ENCODE measurements at places on chromosomes 13 and 19. TPM values are rescaled to one million over a fixed set of nuclear protein-coding genes. Genes with fewer than 3 reads are reported as not detected.
A peak's percentile ranks its signal among the peaks of the same experiment; 100 is the strongest.

The PSG1 gene
- total RNA-seq: not detected

- no peak for DNase-seq
These were observed 19.3 kb downstream of the ENOX1 start for GRCh38 chr13:43767341-43767931.

The KLK2 gene
- total RNA-seq: not detected

The ZNF83 gene
- total RNA-seq: 130 TPM

DNA sequence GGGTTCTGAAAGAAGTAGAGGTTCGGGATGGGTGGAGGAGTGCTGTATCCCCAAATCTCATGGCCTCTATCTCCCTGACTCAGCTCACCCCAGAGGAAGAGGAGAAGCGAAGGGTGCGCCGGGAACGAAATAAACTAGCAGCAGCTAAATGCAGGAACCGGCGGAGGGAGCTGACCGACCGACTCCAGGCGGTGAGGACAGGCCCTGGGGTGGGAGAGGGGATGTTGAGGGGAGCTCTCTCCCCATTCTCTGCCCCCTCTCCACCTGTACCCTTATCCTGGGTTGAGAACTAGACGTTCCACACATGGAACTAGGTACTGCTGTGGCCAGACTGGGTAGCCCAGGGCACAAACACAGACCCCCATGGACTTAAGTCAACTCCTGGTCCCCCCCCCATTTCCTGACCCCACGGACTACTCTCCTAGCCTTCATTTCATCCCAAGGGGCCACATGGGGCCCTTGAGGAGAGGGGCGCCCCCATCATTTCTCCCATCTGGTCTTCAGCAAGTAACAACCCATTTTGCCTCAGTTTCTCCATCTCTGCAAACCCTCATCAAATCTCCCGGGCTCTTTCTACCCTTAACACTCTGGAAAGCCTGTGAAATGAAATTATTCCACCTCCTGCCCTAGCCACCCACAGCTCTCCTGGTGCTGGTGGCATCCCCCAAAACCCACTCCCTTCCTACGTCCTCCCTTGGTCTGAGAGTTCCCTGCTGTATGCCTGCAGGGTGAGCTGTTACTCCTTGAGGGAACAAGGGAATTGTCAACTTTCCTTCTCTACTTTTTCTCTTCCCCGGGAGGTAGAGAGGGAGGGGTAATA, 3.5 kb downstream of the FOSB start:
- peak; percentile 49 for DNase-seq

- no peak for DNase-seq
These were observed 10.7 kb upstream of the PABPC3 start for GRCh38 chr13:25085125-25085742.

The CBARP gene
- total RNA-seq: not detected

The CEACAM7 gene
- total RNA-seq: not detected

GRCh38 chr13:35514061-35514477, 37.6 kb upstream of the MAB21L1 start:
- DNase-seq: no peak

GRCh38 chr19:29516821-29517395, 8.9 kb upstream of the VSTM2B start:
- DNase-seq: no peak

The CCDC194 gene
- total RNA-seq: 2.5 TPM

- DNase-seq: no peak
These were observed 6.5 kb downstream of the PLEKHG2 start for GRCh38 chr19:39419003-39419402.

GRCh38 chr13:106530171-106530851, 5.2 kb downstream of the EFNB2 start:
- no peak for DNase-seq

The PSG11 gene
- not detected for total RNA-seq

- DNase-seq: no peak
These were observed 2.3 kb upstream of the SLC25A42 start for GRCh38 chr19:19061506-19061905.

The RAB20 gene
- total RNA-seq: 3.2 TPM

- DNase-seq: no peak
These were observed 8.1 kb upstream of the BCL3 start for GRCh38 chr19:44740351-44740824.

- no peak for DNase-seq
These were observed 7.5 kb downstream of the PLAUR start for GRCh38 chr19:43662487-43662886.

DNA sequence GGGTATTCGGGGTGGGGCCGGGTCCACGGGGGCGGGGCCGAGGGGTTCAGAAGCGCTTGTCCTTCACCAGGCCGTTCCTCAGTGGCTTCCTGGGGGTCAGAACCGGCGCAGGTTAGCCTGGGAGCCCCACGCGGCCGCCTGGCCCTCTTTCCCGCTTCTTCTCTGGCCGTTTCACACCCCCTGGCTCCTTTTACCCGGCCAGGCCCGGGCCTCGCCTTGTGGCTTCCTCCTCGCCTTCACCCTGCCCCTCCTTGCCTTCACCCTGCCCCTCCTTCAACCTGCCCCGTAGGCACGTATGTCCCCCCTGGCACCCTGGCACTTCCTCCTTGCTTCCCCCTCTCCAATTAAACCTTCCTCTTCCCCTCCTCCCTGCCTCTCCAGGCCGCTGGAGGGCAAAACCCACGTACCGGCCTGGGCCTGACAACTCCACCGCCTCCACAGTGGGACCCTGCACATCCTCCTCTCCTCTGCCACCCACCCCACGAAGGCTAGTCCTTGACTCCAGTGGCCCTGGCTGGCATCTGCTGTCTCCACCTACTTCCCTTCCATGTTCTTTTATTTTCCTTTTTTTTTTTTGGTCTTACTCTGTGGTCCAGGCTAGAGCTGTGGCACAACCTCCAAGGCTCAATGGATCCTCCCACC, 25.3 kb downstream of the CERS1 start:
- no peak for DNase-seq

DNA sequence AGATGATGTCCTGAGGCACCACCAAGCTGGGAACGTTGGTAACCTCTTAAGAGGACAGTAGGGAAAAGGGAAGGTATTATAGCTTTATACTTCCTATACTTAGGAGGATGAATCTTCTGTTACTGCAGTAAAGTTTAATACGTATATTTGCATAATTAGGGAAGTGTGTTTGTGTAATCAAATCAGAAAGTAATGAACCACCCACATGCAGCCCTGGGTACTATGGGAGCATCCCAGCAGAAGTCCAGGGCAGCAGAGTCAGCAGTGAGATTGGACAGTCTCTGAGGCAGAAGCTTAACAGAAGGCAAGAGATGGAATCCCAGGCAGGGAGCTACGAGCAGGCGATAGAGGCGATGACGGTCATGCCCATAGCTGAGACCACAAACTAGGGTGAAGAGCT, 12.5 kb downstream of the SAFB start:
- DNase-seq: no peak

- DNase-seq: no peak
These were observed 57.6 kb downstream of the RCBTB2 start for GRCh38 chr13:48475230-48475629.

DNA sequence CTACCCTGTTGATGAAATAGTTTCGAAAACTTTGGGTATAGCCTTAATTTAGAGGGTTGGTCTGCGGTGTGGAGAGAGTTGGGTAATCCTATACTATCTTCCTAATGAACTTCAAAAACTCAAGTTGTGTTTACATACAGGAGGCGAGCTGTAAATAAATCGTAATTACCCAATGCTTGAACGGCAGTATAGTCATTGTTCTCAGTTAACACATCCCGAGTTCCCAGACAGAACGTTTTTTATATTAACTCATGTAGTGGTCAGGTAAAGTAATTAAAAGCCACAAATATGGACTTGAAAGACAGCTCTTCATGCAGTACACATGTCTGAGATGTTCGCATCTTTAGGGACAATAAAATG, 1.5 kb downstream of the PDS5B start:
- DNase-seq: no peak

DNA sequence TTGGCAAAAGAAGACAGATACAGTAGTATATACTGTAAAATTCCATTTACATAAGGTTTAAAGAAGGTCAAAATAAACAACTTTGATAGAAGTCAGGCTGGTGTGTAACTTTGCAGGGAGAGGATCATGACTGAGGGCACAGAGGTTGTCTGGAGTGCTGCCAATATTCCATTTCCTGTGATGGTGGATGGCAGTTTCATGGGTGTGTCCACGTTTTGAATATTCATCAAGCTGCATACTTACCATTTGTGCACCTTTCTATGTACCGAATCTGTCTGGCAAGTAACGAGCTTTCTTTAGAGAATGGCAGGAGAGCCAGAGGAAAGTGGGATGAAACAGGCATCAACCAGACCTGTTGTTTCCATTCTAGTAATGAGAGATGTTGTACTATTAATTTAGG, 420.5 kb upstream of the HTR2A start:
- DNase-seq: no peak

GRCh38 chr19:3576696-3577443, 4.1 kb downstream of the HMG20B start:
- no peak for DNase-seq

GRCh38 chr19:48445256-48445605, 552 bp upstream of the GRWD1 start:
- no peak for DNase-seq

GRCh38 chr13:27476943-27477703, 26.8 kb upstream of the MTIF3 start:
- DNase-seq: peak; percentile 16

- no peak for DNase-seq
These were observed at the start of gene OXGR1 for GRCh38 chr13:96994017-96994857. TSS of gene OXGR1 (minus strand) at chr13:96994476. CDS start at chr13:96987759, 6,717 bp downstream.

DNA sequence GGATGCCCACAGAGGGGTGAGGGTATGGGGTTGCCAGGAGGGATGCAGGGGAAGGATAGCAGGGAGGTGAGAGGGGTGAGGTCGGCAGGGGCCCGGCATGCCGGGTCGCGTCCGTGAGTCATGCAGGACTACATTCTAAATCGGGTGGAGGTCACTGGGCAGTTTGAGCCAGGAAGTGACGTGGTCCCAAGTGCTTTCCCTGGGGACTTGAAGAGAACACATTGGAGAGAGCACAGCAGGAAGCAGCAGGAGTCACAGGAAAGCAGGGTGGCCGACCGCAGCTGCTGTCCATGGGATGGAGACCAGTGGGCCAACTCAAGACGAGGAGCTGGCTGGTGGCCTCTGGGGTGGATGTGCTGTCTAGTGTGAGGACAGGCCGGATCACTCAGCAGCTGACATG, 92.0 kb upstream of the WASF3 start:
- no peak for DNase-seq

The ZNF677 gene
- 24.2 TPM for total RNA-seq

The SLC25A23 gene
- total RNA-seq: 24.9 TPM

GRCh38 chr19:39967561-39967960, 3.4 kb upstream of the PSMC4 start:
- DNase-seq: no peak

The TNFRSF19 gene
- not detected for total RNA-seq

- DNase-seq: no peak
These were observed 40.1 kb downstream of the ZC3H13 start for GRCh38 chr13:46012404-46012803.

GRCh38 chr19:35040826-35041547, 534 bp upstream of the HPN start:
- peak; percentile 15 for DNase-seq

- no peak for DNase-seq
These were observed 1.6 kb upstream of the FCGBP start for GRCh38 chr19:39936020-39936419.
